DMS79 (cell line): ENCODE measurements at places on chromosomes 5 and 9.

GRCh38 chr5:123718238-123718637 lies 206.3 kb downstream of the CSNK1G3 start:
- DNase-seq, result no peak

DNA sequence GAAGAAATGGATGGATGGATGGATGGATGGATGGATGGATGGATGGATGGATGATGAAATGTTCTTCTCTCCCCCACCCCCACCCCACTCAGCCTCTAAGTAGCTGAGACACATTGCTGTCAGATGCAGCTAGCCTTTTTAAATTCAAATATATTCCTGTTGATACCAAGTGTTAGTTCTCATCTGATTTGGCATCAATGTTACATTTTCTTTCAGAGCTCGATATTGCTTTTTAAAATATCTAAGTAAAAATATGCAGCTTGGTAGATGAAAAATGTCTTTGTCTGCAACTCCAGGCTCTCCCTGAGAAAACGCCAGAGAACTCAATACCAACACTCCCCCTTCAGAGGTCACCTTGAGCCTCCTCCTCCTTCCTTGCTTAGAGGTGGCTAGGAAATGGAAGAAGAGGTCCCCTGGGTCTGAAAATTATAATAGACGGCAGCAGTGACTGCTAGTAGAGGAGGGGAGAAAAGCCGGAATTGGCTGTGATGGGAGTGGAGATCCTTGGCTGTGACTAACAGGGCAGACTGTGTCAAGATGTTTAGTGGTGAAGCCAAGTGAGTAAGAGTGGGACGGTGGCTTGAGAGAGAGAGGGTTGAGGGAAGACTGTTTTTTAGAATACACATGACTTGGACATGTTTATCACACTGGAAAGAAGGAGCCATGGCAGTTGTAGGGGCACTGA lies 156.0 kb downstream of the ZNF462 start:
- no peak for DNase-seq

- DNase-seq, result no peak
Observed at GRCh38 chr5:148585988-148586387, 68.3 kb downstream of the HTR4 start.

GRCh38 chr5:174520420-174521396 lies 203.7 kb upstream of the MSX2 start:
- no peak for DNase-seq

DNA sequence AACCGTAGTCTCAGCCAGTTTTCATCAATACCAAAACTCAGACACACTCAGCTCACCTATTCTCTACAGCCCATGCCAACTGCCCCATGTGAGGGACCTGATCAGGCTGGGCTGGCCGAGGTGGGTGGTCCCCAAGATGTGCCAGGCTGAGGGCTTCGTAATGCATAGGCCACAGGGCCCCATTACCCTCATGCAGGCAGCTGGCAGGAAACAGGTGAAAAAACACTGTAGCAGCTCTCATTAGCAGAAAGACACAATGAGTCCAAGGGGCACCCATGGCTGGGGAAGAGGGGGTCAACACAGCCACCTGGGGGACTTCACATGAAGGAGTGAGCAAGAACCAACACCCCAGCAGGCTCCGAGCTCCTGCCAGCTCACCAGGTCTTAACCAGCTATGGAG lies 8.2 kb downstream of the IPPK start:
- DNase-seq, result no peak

DNA sequence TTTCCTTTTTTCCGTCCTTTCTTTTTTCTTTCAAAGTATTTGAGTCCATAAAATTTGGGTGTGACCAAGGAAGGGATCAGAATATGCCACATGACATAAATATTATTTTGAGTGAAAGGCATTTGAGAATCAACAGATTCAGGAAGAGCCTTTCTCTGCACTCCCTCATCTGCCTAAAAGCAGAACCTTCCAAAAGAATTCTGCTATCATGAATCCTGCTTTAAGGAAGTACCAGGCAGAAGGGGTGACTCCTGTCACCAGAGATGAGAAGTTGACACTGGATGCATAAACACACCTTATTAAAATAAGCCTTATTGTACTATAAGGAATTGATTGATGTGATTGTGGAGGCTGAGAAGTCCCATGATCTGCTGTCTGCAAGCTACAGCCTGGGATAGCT lies 196.7 kb downstream of the SREK1 start:
- no peak for DNase-seq

GRCh38 chr5:135221187-135221473 lies 177.9 kb downstream of the MACROH2A1 start:
- no peak for DNase-seq

DNA sequence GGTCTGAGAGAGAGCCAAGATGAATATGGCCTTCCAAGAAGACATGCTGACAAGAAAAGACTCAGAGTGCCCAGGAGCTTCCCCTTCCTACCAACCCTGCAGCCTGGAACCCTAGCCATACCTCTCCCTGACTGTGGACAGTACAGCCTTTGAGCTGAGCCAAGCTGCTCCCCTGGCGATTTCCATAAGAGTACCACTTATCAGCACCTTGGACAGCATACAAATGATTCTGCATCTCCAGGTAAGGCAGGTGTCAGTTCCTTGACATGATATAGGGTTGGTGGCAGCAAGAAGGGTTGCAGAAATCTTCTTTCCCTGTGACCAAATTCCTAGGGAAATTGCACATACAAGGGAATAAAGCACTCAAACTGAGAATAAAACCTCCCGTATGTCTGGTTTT lies 58.3 kb downstream of the MFAP3 start:
- no peak for DNase-seq
